ENCODE measurements at places on chromosomes 2 and 18.

GRCh38 chr2:228575897-228576296 is 394.4 kb upstream of the SPHKAP start:
- DNase-seq, result no peak

GRCh38 chr18:26487437-26487836 is 60.9 kb downstream of the KCTD1 start:
- no peak for DNase-seq

- DNase-seq, result no peak
Measured at GRCh38 chr18:35247412-35248249, 6.8 kb downstream of the ZNF397 start.

- no peak for DNase-seq
Measured at GRCh38 chr2:153823880-153824279, 47.8 kb upstream of the GALNT13 start.

DNA sequence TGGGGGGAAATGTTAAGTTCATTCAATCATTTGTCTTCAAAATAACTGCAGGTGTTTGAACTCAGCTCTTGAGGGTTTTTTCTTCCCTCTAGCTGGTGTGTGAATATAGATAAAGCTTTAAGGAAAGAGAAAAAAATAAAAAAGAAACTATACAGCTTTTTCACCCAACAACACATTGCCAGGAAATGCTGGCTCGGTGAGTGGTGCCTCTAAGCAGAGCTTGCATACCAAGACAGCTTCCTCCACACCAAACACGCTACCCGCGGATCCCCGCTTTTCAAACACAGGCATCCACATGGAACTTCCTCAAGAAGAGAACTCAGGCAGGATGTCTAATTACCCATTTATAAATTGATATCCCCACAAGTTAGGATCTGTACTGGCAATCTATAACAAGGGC is 69.8 kb upstream of the TANK start:
- peak; percentile 50 for DNase-seq

GRCh38 chr2:23705771-23706612 is 220.9 kb downstream of the ATAD2B start:
- DNase-seq, result no peak

- no peak for DNase-seq
Measured at GRCh38 chr2:2824588-2824987, 493.5 kb upstream of the MYT1L start.

DNA sequence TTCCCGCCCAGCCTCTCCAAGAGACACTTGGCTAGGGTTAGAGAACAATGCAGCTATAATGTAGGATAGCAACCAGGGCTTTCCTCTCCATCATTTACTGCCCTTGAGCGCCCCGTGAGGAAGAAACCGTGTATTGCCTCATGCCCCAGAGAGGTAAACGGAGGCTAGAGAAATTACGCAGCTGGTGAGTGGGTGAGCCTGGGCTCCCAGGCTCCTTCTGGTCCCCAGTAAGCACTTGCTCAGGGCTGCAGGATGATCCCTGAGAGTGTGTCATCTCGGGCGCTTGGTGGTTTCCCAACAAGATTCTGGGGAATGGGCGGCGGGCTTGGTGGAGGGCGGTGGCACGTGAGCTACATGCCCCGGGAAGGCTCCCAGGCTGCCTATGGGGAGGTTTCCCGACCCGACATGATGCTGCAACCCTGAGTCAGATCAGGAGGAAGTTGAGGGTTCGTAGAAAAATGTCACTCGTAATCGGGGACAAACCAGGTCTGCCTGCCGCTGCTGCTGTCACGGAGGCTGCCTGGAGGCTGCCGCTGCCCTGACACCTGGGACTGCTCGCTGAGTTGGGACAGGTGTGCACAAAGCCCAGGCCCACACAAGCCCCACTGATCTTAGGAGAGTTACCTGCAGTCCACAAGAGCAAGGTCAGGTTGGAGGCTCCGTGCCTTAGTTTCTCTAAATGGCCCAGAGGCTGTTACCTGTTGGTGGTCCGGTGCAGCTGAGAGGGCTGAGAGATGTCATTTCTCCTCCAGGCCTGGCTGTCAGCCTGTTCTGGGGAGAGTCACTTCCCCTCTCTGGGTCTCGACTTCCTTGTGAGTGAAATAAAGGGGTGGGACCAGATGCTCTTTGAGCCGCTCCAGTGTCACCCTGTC is at the start of gene GPR55:
Gene GPR55, minus strand, starts transcription at position 773 of the 872 bp plus-strand sequence. CDS start 14,280 bp downstream, outside the sequence.
- DNase-seq, result no peak

GRCh38 chr2:71467180-71467815 is 13.9 kb downstream of the DYSF start:
- DNase-seq, result no peak

GRCh38 chr18:62988471-62988870 is 273.1 kb downstream of the PHLPP1 start:
- no peak for DNase-seq

DNA sequence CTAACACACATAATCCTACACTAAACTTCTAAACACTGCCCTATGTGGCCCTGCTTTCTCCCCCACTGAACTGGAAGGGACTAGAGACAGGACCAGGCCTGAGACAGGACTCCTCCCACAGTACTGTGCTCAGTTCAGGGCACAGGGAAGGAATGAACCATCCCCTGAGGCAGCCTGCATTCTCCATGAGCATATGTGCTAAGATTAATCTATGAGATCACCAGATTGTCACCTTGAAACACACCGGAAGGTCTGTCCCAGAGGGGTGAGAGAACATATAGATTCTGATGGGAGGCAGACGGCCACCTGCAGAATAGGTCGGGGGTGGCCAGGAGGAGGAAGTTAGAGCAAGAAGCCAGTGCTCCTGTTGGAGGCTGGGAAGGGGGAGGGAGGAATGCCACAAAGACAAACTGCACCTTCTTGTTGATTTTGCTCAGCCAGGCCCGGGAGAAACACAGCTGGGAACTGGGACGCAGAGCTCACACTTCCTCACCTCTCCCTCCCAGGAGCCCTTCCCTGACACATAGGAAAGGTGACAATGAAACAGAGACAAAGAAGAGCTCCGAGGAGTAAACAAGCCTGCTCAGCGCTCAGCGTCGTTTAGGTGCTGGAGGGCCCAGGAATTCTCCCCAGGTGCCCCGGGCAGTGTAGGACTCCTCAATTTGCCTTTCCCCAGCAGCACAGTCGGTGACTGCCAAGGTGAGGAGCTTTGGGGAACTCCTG is 52.1 kb downstream of the ZBTB7C start:
- no peak for DNase-seq

DNA sequence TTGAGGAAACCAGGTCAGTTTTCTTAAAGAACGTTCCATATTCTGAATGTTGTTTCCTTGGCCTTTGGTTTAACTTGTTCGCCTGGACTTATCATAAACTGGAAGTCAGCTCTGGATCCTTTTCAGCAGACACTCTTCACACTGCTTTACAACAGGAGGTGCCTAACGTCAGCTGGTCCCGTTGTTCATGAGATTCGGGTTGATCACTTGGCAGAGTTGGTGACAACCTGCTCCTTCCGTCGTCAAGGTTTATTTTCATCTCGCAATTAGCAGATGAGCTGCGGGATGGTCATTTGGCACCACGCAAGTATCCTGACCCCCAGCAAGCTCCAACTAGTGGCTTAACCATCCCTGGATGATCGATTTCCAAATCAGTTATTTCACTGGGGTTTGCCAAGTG is 23.0 kb upstream of the BIN1 start:
- DNase-seq, result no peak

DNA sequence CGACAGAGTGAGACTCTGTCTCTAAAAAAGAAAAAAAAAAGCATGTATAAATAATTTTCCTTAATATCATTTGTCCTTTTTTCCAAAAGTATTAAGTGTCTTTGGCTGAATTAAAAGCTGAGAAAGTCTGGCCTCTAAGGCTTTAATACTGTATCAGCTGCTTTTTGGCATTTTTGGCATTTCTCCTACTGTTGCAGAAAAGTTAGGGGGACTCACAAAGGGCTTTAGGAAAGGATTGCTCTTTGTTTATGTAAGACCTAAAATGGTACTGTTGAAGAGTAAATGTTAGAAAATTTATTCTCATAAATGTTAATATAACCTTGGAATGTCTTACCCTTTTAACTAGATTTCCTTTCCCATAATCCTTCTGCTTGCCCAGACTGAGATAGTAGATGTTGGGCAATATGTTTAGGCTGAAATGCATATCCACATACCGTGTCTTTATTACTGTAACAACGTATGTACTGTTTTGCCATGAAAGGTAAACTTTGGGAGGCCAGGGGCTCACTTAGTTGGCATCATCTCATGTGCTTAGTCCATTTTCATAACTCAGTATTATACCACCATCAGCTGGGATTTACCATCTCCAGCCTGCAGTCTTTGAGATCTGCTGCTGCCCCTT is 18.0 kb upstream of the STON1 start:
- DNase-seq, result no peak

DNA sequence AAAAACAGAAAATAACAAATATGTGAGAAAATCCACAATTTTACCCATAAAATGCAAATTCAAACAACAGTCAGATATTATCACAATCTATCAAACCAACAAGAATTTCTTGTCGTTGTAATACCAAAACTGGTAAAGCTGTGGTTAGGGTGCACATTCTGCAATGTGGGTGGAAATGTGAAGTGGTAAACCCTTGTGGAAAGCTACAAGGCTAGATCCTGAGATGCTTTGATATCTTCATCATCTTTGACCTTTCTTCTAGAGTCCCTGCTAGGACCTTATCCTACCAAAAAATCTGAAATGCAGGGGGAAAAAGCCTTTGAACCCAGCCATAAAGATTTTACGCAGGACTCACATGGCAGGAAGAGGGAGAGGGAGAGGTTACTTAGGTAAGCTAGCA is 17.2 kb upstream of the ATG16L1 start:
- no peak for DNase-seq

DNA sequence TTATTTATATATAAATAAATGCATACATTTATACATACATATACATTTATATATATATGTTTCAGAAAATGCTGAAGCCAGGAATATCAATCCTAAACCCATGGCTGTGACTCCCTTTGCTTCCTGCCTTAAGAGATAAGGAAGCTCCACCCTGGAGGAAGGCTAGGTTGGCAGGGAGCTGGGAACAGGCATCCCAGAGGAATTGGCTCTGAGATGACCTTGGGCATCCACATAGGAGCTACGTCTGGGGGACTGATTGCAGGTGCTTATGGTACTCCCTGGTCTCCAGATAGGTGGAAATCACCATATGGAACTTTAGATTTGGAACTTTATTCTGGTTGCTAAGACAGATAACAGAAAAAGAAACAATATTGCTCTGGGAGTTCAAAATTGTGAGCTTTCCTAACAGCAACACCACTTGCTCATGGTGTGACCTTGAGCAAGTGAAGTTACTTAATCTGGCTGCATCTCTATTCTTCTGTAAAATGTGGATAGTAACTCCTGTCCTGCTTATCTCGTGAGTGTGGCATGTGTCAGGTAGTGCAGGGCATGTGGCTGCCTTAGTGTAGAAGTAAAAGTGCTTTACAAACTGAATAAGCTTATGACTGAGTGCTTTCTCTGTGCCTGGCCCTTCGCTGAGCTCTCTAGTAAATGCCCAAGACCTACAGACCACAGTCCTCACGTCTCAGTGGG is 341.0 kb downstream of the MEIS1 start:
- no peak for DNase-seq

DNA sequence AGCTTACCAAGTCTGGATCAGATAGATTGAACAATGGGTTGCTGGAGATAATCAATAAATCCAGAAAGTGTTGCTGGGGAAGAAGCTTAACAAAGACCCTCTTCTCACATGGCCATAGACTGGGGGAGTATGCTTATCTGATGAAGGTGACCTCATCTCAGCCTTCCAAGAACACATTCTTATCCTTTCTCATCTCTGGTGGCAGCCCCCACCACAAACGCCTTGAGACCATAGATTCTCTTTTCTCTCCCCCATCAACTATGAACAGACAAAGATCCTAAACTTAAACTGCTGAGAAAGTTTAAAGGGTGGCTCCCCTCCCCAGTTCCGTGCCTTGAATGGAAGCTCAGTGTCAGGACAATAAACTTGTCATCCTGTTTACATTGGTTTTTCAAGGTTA is 428.7 kb upstream of the TRIB2 start:
- DNase-seq, result no peak

GRCh38 chr2:121192576-121192975 is 92.4 kb downstream of the TFCP2L1 start:
- no peak for DNase-seq

- DNase-seq, result no peak
Measured at GRCh38 chr2:225104321-225104720, 62.1 kb upstream of the DOCK10 start.

- DNase-seq, result peak; percentile 38
Measured at GRCh38 chr2:191539068-191539467, 138.9 kb upstream of the NABP1 start.

GRCh38 chr2:209633911-209634310 is 137.7 kb upstream of the UNC80 start:
- no peak for DNase-seq

- no peak for DNase-seq
Measured at GRCh38 chr2:236782938-236783337, 213.3 kb downstream of the ACKR3 start.
